ENCODE measurements at places on chromosomes 1 and 21.

- DNase-seq = no peak
Observed at GRCh38 chr1:3352299-3352951, 102.0 kb upstream of the ARHGEF16 start.

DNA sequence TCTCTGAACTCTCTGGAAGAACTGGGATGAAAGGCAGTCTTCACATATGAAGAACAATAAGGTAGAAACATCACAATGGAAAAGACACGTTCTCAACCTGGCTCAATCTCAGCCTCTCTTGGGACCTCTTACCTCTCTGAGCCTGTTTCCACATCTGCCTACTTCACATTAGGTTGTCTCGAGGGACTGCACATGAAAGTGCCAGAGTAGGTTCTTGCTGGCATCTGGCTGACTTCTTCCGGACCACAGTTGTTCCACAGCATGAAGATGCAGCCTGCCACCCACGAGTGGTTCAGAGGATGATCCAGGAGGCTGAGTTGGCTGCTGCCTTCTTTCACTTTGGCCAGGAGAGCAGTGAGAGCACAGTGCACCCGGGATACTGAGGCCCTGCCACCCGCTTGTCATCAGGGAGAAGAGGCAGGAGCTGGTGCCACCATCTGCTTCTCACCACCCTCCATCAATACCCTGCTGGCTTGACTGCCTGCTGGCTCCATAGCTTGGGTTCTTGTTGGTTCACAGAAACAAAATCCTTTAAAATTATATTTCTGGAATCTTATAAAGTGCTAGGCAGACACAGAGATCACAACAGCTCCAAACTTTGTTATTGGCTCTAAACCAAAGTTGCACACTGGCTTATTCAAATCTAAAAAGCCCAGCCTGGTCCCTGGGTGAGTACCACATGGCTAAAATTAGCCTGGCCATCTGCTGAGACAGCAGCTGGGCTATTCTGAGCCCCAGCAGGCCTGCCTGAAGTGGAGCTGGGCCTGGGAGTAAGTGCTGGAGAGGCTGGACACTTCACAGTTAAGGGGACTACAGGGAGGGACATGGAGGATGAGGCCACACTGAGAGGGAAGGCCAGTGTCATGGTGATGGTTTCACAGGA, 46.9 kb upstream of the LIN9 start:
- DNase-seq = no peak

GRCh38 chr1:152071123-152071522, 17.7 kb downstream of the TCHHL1 start:
- DNase-seq = no peak

- DNase-seq = no peak
Observed at GRCh38 chr1:145960468-145961108, 2.8 kb upstream of the LIX1L start.

DNA sequence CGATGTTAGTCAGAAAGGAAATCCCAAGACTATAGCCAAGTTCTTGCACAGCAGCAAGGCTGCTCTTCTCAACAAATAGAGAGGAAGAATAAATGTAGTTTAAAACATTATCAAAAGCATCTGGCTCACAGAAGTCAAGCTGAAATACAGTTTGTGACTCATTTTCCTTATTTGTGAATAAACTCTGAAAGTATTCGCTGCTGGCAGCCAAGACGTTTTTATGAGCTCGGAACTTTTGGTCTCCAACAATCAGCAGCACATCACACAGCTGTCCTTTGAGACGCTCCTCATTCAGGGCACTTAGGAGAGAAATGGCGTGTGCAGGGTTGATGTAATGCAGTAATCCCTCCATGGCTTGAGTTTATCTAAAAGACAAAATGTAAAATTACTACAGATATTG, 16.4 kb downstream of the ZBTB21 start:
- no peak for DNase-seq

- peak; percentile 18 for DNase-seq
Observed at GRCh38 chr1:26959722-26960624, at the start of gene KDF1. TSS of gene KDF1 (minus strand) at chr1:26960468. CDS start at chr1:26952380, 8,088 bp downstream.

All from stimulated activated CD4-positive, alpha-beta T cell treated with anti-CD3 and anti-CD28 coated beads, Interleukin-2, amount 100 ng/mL, for 48 hours (primary cell).